ENCODE measurements at places on chromosomes 4 and X.

- no peak for DNase-seq
These were observed 118.5 kb downstream of the TLL1 start for GRCh38 chr4:165991325-165992180.

DNA sequence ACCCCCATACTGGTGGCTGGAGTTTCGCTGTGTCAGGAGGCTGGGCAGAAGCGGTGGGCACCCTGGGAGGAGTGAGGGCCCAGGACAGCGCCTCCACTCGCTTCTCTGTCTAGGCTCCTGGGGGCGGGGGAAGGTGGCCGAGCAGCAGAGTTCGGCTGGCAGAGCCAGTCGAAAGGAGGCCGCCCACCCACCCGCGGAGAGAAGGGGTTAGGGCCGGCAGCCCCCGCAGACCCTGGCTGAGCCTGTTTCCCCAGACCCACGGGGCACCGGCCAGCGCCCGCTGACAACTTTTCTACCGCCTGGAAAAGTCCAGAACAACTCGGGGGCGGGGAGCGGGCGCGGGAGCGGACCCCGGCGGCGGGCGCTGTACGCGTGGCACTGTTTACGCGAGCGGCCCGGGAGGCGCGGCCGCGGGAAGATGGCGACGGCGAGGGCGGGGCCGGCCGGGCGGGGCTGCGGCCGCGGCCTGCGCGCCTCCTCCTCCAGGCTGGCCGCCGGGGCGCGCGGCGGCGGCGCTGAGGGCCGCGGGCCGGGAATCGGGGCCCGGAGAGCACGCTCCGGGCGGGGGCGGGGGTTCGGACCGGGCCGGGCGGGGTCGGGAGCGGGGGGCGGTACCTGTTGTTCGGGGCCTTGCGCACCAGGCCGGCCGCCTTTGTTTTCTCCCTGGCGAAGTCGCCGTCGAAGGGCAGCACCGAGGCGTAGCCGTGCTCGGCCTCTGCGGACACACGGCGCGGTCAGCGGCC lies 628 bp downstream of the MXD4 start:
- DNase-seq, result peak; percentile 94

- DNase-seq, result peak; percentile 81
These were observed 7.2 kb upstream of the NEUROG2 start for GRCh38 chr4:112523008-112523721.

- no peak for DNase-seq
These were observed 96.2 kb upstream of the APOOL start for GRCh38 chrX:84907324-84907968.

DNA sequence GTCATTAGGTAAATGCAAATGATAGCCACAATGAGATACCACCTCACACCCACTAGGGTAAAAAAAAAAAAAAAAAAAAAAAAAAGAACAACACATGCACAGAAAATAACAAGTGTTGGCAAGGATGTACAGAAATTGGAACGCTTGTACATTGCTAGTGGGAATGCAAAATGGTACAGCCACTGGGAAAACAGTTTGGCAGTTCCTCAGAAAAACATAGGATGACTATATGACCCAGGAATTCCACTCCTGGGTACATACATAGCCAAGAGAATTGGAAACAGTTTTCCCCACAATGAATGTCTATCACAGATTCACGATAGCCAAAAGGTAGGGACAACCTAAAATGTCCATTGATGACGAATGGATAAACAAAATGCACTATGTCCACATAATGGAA lies 161.3 kb upstream of the MAMLD1 start:
- no peak for DNase-seq

Data from spleen (tissue), 13 donors.